NB4 (cell line): ENCODE measurements at places on chromosomes 3 and 15.

GRCh38 chr3:60303160-60303559 lies 948.1 kb downstream of the FHIT start:
- DNase-seq, result no peak

DNA sequence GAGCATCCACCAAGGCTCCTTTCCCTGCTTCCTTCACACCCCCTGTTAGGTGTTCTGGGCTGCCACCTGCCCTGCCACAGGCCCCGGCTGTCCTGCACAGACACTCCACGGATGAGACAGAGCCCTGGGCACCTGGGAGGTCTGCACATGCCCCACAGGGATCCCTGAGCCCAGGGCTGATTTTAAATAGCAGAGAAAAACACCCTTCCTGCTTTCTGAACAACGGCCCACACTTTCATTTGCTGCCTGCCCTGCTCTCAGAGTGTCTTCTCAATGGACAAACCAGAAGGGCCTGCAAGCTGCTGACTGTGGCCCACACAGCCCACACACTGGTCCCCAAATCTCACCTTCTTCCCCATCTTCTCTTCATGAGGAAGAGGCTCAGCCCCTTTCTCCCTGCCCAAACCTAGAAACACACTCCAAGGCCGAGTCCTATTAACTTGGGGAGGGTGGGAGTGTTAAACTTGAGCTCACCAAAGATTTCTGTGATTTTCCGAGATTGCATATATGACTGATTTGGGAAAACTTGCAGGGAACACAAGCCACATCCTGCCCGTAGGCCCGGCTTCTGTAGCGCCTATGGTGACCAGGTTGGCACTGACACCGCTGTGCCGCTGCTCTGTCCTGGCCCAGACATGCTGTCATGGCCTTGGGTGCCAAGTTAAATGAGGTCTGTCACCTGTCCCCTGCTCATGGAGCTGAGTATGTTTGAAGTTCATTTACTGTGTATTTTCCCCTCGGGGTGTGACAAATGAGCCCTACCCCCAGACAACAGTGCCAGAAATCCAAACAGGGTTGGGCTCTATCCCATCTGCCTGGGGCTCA lies 47.2 kb upstream of the KLF13 start:
- DNase-seq, result no peak

GRCh38 chr3:16595778-16596177 lies 9.4 kb downstream of the DAZL start:
- no peak for DNase-seq

DNA sequence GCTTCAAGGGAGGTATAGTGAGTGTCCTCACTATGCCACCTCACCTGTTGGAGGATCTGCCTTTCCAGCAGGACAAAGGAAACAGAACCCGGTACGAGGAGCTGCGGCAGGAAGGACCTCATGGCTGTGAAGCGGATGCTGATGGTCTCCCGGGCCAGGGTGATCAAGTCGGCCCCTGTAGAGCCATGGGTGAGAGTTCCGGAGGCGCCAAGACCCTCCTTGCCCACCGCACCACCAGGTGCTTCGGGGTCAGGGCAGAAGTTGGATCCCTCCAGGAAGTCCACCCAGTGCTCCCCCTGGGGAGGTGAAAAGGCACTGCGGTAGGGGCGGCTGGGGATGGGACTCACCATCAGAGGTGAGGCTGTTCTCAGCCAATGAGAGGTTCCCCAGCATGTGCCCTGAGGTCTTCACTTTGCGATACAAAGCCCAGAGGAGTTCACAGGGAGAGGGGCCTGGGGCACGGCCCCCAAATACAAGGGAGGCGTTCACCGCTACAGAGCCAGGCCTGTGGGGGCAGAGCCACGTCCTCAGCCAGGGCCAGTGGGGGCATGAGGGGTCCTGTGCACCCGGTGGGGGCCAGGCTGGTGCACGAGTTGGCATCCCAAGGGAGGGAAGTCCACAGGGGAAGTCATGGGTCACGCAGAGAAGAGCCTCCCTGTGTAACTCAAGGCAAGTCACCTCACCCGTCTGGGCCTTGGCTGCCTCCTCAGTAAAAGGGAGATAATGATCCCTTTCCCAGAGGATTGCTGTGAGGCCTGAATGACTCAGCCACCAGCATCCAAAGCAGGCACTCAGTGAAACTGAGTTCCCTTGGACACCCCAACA lies 27.7 kb downstream of the C15orf39 start:
- no peak for DNase-seq

DNA sequence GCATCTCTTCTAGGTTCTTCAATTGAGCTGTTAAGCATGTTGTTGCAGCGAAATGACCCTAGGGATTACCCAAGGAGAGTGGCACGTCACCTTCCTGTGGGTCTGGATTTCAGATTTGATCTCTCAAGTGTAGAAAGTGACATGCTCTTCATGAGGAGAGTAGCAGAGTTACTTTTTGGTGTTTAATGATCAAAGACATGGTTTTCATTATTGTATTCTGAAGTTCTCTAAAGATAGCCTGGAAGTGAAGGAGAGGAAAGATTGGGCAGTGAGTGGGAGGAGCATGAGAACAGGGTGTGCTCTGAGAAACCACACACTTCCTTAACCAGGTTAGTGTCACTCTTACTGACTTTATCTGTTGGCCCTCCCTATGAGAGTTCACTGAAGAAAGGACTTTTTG lies 153.6 kb downstream of the AKAP13 start:
- peak; percentile 65 for DNase-seq

DNA sequence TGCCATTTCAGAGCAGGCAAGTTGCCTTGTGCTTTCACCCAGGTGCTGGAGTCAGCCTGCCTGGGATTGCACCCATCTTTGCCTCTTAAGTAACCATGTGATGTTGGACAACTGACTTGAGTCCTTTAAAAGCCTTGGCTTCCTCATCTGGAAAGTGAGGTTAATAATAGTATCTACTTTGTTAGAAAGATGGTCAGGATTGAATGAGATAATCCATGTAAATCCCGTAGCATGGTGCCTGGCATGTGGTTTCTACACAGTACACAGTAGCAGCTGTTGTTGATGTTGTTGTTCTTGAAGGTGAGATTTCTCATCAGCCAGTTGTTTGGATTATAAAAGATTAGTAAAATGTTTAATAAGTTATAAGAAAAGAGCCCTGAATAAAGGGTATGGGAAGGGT lies 48.8 kb downstream of the PSMD6 start:
- no peak for DNase-seq

DNA sequence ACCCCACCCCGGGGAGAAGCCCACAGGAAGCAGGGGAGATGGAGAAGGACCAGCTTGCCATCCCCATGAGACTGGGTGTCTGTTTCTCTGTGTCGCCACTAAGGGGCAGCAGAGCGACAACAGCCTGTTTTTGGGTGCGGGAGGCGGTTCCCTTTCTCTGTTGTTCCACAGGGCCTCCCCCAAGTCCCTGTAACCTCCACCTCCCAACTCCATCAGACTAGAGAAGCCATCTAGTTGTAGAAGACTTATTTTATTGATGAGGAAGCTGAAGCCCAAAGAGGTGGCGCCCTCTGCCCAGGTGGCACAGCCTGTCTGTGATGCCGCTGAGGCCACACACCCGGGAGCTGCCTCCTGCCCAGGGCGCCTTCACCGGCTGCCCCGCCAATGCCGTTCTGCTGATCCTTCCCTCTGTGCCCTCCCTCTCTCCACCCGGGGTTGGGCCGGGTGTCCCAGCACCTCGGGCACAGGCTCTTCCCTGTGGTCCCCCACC lies 3.9 kb upstream of the CCDC9B start:
- peak; percentile 79 for DNase-seq

GRCh38 chr15:97200161-97200560 lies 760.3 kb upstream of the ARRDC4 start:
- peak; percentile 28 for DNase-seq

- DNase-seq, result peak; percentile 5
Measured at GRCh38 chr3:67819447-67819846, 165.0 kb upstream of the SUCLG2 start.

- DNase-seq, result peak; percentile 7
Measured at GRCh38 chr3:42148982-42149432, 57.9 kb downstream of the TRAK1 start.

DNA sequence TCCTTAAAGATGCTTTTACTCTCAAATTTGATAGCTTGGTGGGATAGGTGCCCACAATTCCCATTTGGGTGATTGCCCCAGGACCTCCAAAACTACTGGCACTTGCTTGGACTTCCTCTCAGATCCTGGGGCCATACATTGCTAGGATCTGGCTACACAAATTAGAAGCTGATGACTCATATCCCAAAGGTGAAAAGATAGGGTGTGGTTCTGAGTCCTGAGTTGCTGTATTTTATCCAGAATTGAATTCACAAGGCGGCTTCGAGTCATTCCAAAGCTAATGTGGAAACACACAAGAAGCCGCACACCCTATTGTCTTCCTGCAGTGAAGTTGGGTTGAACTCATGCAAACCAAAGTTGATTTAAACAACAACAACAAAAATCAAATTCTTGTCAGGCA lies 53.4 kb downstream of the DUT start:
- no peak for DNase-seq

GRCh38 chr3:195119461-195120266 lies 151.3 kb downstream of the XXYLT1 start:
- DNase-seq, result no peak

DNA sequence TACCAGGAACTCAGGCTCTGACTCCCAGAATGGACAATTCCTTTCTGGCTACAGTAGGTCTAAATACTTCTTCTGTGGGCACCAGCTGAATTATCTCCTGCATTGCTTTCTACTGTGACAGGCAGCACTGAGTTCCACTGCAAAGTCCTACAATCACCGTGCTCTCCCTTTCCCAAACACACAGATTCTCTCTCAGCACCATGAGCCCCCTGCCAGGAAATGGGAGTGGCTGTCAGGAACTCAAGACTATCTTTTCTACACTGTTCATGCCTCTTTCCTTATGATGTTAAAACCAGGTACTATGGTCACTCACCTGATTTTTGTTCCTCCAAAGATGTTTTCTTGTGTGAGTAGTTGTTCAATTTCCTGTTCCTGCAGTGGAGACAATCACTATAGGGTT lies 383.4 kb downstream of the EPHA6 start:
- no peak for DNase-seq
